ENCODE measurements at places on chromosomes 4 and X.

- no peak for DNase-seq
Observed at GRCh38 chr4:123559955-123560871, 163.6 kb downstream of the SPRY1 start.

DNA sequence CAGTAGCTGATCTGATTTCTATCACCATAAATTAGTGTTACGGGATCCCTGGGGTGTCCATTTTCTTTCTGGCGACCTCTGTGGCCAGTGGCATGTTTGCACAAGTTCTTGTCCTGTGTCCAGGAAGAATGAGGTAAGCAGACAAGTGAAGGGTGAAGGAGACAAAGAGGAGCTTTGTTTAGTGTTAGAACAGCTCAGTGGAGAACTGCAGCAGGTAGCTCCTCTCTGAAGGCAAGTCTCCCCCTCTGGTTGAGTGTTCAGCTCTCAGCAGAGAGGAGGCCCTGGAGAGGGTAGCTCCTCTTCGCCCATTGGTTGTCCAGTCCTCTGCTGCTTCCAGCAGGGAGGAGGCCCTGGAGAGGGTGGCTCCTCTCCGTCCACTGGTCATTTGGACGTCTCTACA lies 47.2 kb downstream of the DMP1 start:
- DNase-seq: no peak

- DNase-seq: no peak
Observed at GRCh38 chr4:138835832-138836533, 179.6 kb upstream of the NOCT start.

DNA sequence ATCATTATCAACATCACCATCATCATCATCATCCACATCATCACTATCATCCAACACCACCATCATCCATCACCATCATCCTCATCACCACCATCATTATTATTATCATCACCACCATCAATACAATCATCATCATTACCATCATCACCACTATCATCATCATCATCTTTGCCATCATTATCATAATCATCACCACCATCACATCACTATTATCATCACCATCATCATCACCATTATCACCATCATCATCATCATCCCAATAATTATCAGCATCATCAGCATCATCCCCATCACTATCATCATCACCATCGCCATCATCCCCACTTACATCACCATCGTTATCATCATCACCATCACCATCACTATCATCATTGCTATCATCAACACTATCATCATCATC lies 1021.9 kb upstream of the PRKX start:
- DNase-seq: no peak

- DNase-seq: no peak
Observed at GRCh38 chrX:115582616-115583495, 21.9 kb downstream of the PLS3 start.

GRCh38 chr4:2245787-2246275 lies 3.9 kb upstream of the HAUS3 start:
- no peak for DNase-seq

- no peak for DNase-seq
Observed at GRCh38 chr4:184885602-184886001, 59.8 kb upstream of the ACSL1 start.

- no peak for DNase-seq
Observed at GRCh38 chr4:105092356-105092755, 54.3 kb upstream of the TET2 start.

GRCh38 chr4:6270636-6271121 lies 1.0 kb downstream of the WFS1 start:
- no peak for DNase-seq

GRCh38 chr4:2286904-2287593 lies 25.1 kb upstream of the MXD4 start:
- DNase-seq: no peak
